Fibroblast of skin of back (primary cell): ENCODE measurements at places on chromosomes 16 and 17.

- no peak for DNase-seq
Observed at GRCh38 chr16:14497245-14498082, 132.6 kb downstream of the PARN start.

DNA sequence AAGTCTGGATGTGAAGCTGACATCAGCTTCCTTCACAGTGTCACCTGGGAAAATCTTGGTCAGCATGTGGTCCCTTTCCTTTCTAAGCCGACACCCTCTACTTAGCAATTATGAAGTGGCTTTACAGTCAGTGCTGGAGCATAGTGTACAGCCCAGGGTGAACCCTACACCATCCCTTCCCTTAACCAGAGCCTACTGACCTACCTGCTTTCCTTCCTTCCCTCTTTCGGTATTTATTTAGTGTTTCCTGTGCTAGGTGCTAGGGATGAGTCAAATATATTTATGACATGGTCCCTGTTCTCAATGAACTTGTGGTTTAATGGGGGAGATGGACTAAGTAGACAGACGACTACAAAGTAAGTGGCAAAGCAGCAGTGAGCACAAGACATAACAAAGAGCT is 77.5 kb downstream of the CDK5R1 start:
- no peak for DNase-seq

- DNase-seq: no peak
Observed at GRCh38 chr16:12410837-12411490, 392.7 kb downstream of the CPPED1 start.

DNA sequence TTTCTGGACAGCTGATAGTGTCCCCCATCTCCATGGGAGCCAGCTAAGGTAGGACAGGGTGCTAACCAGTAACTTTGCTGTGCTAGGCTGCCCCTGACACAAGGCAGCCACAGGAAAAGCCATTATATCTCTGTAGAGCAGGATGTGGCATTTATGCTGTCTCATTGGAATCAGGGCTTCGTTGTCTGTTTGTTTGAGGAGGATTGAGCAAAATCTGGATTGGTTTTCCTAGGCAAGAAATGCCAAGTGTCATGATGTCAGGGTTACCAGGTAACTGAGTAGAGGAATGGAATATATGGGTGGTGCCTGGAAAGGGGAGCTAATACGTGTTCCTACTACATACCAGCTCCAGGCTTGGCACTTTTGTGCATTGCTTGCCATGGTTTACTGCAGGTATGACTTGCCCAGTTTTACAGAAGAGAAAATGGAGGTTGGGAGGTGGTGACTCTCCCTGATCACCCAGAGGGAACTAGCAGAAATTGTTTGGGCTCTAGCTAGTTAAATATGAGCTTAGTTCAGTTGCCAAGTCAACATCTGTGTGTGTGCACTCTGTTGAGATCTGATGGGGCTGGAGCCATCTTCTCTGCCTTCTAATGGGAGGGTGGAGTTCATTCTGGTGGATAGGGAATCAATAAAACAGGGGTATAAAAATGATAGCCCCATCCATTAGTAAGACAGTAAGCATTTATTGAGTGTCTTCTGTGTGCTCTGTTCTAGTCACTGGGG is 33.9 kb downstream of the GNAO1 start:
- no peak for DNase-seq

DNA sequence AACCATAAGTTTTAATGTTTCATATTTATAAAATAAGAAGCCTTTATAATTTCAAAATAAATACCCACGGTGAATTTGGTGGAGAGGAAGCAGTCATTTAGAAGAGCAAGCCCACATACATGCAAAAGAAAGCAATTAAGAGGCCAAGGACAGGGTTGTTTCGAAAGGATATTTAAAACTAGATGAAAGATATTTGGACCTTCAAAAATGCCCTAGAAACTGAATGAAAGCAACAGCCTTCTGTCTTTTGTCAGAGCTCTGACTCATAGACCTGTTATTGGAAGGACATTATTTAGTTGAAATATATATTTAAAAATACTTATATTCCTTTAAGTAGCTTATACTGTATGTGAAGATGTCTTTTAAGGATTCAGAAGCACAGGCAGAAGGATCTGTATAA is 8.6 kb upstream of the METTL9 start:
- no peak for DNase-seq
